Sciatic nerve (tissue), 2 donors: ENCODE measurements at places on chromosomes 6 and 20. TPM values are rescaled to one million over a fixed set of nuclear protein-coding genes. Genes with fewer than 3 reads are reported as not detected.

DNA sequence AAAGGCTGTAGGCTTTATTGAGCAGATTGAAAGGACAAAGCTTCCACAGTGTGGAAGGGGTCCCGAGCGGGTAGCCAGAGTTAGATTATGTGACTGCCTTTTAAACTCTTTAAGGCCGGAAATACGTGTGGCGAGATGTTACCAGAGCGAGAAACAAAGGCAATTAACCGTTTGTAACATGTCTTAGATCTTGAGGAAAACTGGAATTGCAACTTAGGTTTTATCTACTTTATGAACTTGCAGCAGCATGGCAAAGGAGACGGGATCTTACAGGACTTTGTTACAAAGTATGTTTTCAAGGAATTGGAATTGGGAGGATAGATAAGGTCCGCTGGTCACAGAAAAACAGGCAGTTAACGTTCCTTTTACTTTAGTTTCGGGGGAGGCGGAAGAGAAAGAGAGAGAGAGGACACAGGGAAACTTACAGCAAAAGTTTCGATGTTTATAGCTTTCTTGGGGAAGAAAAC lies 594.7 kb upstream of the ADGRB3 start:
- no peak for DNase-seq

DNA sequence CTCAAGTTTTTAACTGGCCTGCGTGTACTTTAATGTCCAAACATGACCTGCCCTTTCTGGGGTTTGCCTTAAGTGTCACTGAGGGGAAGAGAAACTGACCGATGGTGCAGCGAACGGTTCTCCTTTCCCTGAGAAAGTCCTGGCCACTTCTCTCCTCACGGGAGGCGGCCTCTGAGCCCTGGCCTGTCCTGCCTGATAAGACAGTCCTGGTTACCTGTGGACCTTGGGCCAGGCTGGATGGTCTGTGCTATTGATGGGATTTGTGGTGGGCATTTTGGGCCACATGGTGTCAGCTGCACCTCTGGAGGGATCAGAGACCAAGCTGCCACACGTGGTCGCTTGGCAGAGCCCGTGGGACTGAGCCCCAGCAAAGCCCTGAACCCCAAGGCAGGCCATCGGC lies 11.6 kb upstream of the NTSR1 start:
- no peak for DNase-seq

DNA sequence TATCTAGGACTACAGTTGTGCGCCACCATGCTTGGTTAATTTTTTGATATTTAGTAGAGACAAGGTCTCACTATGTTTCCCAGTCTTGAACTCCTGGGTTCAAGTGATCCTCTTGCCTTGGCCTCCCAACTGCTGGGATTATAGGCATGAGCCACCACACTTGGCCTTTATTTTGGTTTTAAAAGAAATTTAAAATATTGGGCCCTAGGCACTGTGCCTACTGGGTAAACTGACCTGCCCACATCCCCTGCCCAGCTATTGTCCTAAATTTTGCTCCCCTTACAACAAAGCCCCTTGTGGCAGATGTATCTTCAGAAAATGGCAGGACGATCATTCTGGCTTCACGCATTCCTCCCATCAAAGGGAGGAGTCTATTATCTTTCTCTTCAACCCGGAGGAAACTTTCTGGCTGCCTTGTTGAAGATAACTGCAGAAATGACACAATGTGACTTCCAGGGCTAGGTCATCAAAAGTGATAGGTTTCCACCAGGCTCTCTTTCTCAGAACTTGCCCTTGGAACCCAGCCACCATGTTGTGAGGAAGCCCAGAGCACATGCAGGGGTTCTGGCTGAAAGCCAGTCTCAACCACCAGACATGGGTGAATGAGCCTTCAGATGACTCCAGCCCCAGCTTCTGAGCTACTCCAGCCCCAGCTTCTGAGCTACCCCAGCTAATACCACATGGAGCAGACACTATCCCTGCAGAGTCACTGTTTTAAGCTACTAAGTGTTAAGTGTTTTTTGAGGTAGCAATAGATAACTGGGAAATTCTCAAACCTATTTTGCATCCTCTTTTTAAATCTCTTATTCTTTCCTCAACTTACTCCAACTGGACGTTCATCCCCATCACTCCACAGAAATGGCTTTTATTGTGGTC lies 4.6 kb upstream of the GUCA1B start:
- no peak for DNase-seq

GRCh38 chr20:13756551-13756950 lies 28.2 kb downstream of the ESF1 start:
- no peak for DNase-seq

DNA sequence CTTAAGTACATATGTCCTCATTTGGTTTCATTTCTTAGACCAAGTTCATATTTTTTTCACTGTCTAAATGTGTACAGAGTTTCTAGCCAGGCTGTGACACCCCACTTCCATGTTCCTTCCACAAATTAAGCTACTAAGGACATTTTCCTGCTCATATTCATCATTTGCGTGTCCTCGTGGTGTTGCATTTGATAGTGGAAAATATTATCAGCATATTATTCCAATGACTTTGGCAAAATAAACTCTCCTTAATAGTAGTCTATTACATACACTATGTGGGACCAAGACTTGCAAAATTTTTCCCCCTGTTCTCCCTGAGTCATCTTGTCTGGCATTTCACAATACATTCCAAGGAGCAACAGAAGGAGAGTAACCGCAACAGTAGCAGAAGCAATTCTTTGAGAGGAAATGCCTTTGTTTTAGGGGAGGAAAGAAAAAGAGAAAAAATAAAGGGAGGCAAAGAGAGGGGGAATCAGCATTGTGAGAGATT lies 599.2 kb downstream of the COL12A1 start:
- DNase-seq = no peak

DNA sequence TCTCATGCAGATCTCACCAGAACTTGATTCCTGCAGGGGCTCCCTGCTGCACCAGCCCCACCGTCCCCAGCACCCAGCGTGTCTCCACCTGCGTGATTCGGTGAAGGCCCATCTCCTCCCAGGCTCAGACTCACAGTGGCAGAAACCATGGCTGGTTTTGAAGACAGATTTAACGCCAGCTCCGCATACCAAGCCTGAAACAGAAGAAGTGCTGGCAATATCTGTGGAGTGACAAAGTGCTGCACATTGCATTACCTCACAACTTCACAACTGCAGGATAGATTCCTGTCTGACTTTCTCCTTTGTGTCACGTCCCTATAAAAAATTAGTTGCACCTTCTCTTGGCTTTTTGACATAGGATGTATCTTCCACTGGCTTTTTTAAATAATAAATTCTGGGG lies 120.7 kb downstream of the TTLL2 start:
- no peak for DNase-seq

- DNase-seq = no peak
Measured at GRCh38 chr20:25444556-25444955, 37.1 kb downstream of the GINS1 start.

DNA sequence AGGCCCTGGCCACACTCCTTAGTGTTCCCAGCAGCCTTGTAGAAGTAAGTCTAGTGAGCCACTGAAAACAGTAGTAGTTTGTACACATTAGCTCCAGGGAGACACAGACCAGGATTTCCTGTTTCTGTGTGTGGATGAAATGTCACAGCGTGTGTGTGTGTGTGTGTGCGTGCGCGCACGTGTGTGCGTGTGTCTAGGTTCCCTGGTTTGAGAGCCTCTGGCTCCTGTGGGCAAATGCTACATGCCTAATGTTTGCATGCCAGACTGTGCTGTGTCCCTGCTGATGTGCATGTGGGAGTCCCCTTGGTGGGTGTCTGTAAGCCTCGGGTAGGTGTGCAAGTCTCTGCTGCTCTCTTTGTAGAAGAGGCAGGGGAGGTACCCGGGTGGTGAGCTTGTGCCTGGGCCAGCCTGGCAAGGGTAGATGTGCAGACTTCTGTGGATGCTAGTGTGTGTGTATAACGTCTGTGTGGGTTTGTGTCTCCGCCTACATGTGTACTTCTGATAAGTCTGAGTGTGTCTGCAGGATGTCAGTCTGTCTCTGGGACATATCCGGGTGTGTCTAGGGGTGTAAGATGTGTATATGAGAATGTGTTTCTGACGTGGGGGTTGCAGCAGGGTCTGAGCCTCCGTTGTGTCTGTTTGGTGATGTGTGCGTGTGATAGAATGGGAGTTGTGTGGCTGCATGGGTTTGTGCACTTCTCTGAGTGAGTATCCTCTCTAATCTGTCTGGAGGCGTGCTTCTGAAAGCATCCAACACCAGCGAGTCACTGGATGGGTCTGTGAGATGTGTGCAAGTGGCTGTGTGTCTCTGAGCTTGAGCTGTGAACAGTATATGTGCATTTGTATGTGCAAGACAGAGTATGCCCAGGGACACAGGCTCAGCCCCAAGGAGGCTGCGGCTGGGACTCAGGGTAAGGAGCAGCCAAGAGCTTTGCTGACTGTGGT lies 19.0 kb upstream of the TLDC2 start:
- DNase-seq = no peak

DNA sequence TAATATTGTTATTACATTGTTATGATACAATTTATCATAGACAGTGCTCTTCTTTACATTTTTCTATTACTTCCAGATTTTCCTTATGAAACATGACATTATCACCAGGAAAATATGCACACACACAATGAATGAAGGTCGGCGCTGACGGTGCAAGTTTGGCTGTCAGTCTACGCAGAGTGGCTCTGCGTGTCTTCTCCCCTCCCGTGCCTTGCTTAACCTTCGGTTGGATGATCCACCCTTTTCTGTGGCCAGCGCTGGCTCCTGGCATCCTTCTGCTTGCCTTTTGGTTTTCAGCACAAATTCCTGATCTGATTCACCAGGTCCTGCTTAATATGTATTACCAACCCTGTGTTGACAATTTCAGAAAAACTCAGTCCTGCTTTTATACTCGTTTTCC lies 157.4 kb downstream of the TSHZ2 start:
- DNase-seq = no peak

GRCh38 chr6:36224918-36225461 lies 28.4 kb downstream of the BRPF3 start:
- DNase-seq = no peak

DNA sequence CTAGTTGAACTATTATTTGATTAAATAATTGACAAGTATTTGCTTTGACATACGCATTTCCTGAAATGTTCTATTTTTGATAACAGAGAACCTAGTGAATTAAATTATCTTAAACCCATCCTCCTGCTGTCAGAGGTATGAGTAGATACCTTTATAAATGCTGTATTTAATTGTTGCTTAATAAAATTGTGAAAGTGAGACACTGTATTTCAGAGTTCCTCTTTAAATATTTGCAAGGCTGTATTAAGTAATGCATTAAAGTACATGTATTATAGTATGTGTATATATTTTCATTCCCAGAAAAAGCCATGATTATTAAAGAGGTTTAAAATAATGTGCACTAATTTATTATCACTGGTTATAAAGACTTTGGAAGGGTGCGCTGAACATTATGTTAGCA lies 483.8 kb downstream of the TFAP2B start:
- DNase-seq = no peak

- DNase-seq = no peak
Measured at GRCh38 chr20:44759595-44759994, 13.9 kb downstream of the KCNK15 start.

DNA sequence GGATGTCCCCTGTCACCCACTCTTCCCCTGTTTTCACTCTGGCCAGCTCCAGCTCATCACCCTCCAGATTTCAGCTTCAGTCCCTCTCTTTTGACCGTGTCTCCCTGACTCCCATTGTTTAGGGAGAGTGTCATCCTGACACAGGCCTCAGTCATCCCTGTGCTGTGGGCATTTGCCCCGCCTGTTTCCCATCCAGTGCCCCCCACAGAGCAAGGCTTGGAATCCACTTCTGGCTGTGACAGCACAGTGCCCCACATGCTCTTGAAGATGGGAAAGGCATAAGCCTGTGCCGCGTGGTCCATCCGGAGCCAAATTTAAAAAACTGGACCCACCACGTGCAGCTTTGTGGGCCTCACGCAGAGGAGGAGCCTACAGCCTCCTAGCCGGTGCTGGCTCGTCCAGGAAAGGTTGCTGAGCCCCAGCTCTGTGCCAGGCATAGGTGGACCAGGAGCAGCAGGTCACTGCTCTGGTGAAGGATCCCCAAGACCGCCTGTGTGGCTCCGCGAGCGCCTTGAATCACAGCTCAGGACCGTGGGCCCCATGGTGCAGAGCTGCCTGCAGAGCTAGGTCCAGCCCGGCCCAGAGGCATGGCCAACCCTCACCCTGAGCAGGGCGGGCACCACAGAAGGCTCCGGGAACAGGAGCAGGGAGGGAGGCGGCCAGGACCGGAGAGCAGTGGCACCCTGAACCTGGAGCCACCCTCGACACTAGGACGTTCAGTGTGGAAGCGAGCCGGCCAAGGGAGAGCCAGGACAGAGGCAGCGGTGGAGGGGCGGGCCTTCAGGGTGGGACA lies 172.8 kb downstream of the CDH4 start:
- DNase-seq = no peak

DNA sequence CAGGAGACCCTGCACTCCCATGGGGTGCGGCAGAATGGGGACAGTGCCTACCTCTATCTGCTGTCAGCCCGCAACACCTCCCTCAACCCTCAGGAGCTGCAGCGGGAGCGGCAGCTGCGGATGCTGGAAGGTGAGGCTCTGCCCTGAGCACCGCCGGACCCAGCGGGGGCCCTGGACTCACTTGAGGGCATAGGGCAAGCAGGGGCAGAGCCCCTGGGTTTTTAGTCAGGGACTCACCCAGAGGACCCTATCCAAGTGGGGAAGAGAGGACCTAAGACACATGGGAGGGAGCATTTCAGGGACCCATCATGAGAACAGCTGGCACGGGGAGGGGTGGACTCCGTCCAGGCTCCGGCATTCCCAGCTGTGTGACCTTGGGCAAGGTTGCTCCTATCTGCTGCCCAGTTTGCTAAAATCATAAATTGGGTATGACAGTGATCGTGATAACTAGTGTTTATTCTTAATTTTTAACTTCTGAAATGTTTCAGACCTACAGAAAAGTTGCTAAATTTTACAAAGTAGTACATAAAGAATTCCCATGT lies 9.8 kb downstream of the RBCK1 start:
- DNase-seq = no peak

DNA sequence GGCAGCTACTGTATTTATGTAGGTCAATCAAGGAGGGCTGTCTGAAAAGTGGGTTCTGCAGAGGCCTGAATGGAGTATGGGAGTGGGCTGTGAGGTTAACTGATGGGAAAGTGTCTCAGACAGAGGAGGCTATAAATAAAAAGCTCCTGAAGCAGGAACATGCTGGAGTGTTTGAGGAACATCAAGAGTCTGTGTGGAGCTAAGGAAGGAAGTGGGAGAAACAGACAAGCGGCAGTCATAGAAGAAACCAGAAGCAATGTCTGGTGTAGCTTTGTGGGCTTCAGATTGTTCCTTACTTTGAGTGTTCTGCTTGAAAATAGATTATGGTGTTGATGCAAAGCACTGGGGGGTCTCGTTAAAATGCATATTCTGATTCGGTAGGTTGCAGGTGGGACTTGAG lies 101.5 kb upstream of the OGFRL1 start:
- DNase-seq = no peak

DNA sequence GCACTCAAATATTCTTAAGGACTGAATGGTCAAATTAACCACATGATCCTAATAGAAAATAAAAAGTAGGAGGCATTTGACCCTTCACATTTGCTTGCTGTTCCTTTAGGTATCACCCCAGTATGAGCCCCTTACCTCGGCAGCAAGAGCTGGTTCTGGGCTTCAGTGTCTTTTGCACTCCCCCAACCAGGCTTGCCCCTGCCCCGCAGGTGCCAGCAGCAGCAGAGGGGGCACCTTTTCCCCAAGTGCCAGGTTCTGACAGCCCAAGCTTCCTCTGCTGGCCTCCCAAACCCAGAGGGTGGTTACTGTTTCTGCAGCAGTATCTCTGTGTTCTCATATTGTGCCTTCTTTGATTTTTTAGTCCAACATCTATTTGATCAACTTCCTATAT lies 23.2 kb downstream of the UBE2V1 start:
- no peak for DNase-seq

Gene HLA-DOB
- 1.8 TPM for total RNA-seq

Gene SRMS
- total RNA-seq = not detected

Gene SLCO4A1
- total RNA-seq = 31.1 TPM

Gene MYL9
- 709 TPM for total RNA-seq

Gene POU5F1
- 0.76 TPM for total RNA-seq

Gene TAF8
- total RNA-seq = 28.6 TPM

Gene RBM24
- 3.1 TPM for total RNA-seq
